T-helper 17 cell (primary cell): ENCODE measurements at places on chromosomes 12 and 14.

- H3K27me3 ChIP-seq, result no peaks in the 10 kb centered on the region
- no peak overlapping the region for H3K27ac ChIP-seq
- no peak for DNase-seq
Measured at GRCh38 chr12:31756977-31757420, 28.2 kb upstream of the AMN1 start.

DNA sequence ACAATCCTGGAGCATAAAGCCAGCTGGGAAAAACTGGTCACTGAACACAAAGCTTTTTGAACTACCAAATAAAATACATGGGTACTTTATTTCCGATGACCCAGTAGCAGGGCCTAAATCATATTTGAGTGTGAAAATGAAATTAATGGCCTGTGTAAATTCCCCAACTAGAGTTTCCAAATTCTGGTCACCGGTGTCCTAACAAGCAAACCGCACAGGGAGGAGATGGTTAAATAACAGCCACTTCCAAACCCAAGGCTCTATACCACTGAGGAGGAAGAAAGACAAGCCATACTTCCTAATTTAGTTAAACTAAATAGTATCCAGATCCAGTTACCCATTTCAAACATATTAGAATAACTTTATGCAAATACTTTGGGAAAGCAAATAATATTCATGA, 40.1 kb upstream of the DUSP6 start:
- H3K27me3 ChIP-seq, result no peaks in the 10 kb centered on the region
- H3K36me3 ChIP-seq, result peaks cover 5% of the 10 kb centered on the region
- peaks cover 15% of the 10 kb centered on the region for H3K4me1 ChIP-seq

GRCh38 chr12:39622306-39622705, 2.7 kb upstream of the ABCD2 start:
- peak overlapping the region; percentile 3 for H3K4me3 ChIP-seq
- DNase-seq, result no peak
- H3K4me1 ChIP-seq, result peaks cover 32% of the 10 kb centered on the region
- no peak overlapping the region for H3K27ac ChIP-seq
- H3K27me3 ChIP-seq, result no peaks in the 10 kb centered on the region

DNA sequence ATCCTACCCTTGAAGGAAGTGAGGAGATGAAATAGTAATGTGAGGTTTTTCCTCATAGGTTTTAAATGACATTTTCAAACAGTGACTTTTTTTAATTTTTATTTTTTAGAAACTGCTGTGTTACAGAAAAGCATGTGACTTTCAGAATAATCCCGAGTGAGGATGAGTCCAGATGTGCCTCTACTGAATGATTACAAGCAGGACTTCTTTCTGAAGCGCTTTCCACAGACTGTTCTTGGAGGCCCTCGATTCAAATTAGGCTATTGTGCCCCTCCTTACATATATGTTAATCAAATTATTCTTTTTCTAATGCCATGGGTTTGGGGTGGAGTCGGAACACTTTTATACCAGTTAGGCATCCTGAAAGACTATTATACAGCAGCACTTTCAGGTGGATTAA, 15.8 kb downstream of the PCNX4 start:
- peaks cover 18% of the 10 kb centered on the region for H3K4me1 ChIP-seq
- H3K4me3 ChIP-seq, result no peak overlapping the region
- no peak overlapping the region for H3K27ac ChIP-seq
- H3K36me3 ChIP-seq, result peaks cover 4% of the 10 kb centered on the region
- no peaks in the 10 kb centered on the region for H3K27me3 ChIP-seq

DNA sequence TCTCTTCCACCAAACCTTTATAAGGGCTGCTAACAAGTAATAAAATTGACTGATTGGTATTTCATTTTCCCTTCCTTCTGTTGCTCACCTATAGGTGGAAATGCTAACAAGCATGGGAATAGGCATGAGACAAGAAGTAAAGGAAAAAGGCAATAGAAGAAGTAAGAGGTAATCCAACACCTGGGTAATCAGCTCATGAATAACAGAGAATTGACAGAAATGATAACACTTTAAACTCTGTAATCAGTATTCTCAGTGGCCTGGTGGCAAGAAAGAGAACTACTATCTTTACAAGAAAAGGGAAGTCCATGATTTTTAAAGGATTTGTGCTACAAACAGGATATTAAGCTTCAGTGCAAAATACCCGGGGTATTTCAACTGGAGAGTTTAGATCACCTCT, 737.8 kb downstream of the RERGL start:
- no peaks in the 10 kb centered on the region for H3K36me3 ChIP-seq
- no peak overlapping the region for H3K4me3 ChIP-seq
- H3K27me3 ChIP-seq, result no peaks in the 10 kb centered on the region
- no peaks in the 10 kb centered on the region for H3K4me1 ChIP-seq
- no peak overlapping the region for H3K27ac ChIP-seq

DNA sequence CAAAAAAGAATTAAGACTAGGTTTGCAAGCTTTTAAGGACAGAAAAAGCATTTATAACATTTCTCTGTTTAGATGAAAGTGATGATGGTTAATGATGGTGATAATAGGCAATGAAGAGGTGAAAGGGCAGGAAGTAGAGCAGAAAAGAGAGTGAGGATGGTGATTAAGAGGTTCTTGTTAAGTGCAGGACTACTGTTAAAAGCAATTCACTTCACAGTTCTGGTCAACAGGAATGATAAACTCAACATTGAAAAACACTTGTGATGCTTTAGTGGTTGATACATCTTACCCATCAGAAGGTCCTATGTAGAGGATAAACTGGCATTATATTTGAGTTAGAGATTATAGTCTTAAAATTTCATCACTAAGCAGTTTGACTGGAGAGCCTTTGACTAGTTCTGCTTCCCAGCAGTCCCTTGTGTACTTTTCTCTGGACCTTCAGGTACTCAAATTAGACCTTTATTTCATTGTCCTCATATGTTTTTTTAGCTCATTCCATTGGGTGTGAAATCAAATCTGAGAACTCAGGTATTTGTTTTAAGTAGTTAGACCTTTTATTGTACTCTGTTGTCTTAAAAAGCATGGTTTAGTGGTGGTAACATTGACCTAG, 10.9 kb downstream of the RAP1B start:
- H3K4me3 ChIP-seq, result peak overlapping the region; percentile 74
- H3K4me1 ChIP-seq, result peaks cover 52% of the 10 kb centered on the region
- peak overlapping the region; percentile 90 for H3K27ac ChIP-seq
- DNase-seq, result no peak

DNA sequence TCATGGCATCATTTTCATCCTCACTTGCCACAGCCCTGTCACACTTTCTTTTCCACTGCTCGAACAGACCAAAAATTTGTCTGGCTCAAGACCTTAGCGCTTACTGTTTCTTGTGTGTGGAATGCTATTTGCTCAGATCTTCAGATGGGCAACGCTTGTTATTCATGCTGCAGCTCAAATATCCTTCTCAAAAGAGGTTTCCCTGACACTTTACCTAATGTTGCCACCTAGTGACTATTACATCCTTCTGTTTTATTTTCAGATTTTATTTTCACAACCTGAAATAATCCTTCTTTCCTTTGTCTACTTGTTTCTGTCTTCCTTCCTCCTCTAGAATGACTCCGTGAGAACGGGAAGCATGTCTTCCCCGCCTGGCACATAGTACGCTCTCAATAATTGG, 5.6 kb downstream of the FBXO33 start:
- peaks cover 5% of the 10 kb centered on the region for H3K36me3 ChIP-seq
- no peaks in the 10 kb centered on the region for H3K27me3 ChIP-seq
- no peak for DNase-seq
- peak overlapping the region; percentile 72 for H3K4me3 ChIP-seq
- peak overlapping the region; percentile 56 for H3K27ac ChIP-seq
- H3K4me1 ChIP-seq, result peaks cover 54% of the 10 kb centered on the region

GRCh38 chr12:80364056-80364455, 80.0 kb upstream of the PTPRQ start:
- no peaks in the 10 kb centered on the region for H3K27me3 ChIP-seq
- no peak overlapping the region for H3K27ac ChIP-seq
- no peaks in the 10 kb centered on the region for H3K4me1 ChIP-seq
- H3K36me3 ChIP-seq, result no peaks in the 10 kb centered on the region
- no peak for DNase-seq

DNA sequence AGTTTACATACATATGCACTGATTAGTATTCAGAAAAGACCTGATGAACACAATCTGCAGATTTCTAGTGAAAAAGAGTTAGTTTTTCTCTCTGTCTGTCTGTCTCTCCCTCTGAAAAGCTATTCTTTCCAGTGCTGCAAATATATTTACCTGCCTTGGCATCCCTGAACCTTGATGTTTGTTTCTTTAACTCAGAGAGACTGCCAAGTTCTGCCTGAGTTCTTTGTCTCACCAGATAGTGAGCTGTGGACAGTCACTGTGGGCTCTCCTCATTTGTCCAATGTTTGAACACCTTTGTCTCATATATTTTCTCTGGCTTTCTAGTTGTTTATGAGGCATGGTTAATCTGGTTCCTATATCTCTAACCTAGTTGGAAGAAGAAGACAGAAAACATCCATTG, 250.4 kb downstream of the SOX5 start:
- no peak overlapping the region for H3K27ac ChIP-seq
- no peaks in the 10 kb centered on the region for H3K36me3 ChIP-seq
- H3K4me1 ChIP-seq, result no peaks in the 10 kb centered on the region
- H3K4me3 ChIP-seq, result no peak overlapping the region
- no peaks in the 10 kb centered on the region for H3K27me3 ChIP-seq
- no peak for DNase-seq

DNA sequence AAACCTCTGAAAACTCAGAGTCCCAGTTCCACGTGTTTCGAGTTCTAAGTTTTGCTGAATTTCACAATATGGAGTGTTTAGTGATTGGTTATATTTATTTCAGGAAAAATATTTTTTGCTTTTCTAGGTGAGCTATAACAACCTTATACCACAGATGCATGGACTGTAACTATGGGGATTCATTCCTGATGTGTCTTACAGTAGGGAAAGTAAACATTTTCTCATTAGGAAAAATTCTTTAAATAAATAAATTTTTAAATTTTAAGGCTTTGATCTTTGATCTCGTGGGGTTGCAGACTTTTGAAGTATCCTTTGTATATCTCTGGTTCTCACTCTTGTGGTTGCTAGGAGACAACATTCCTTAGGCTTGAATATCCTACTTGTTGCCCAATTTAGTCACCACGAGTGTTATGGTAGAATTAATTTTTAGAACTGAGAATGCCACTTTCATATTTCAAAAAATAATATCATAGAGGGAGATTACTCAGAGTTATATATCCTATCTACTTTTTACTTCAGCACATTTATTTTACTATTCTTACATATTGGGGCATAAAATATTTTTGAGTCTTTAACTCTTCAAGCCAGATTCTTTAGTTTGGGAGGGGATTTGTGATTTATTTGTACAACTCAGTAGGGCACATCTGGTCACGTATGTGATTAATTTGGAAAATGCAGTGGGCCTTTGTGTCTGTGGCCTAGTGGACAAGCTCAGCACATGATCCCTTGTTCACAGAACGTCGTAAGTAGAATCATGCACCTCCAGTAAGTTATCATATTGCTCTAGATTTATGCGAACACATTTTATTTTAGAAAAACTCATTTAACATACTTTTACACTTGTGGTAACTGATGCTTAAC, 224.0 kb downstream of the TTC6 start:
- H3K36me3 ChIP-seq, result no peaks in the 10 kb centered on the region
- H3K4me1 ChIP-seq, result no peaks in the 10 kb centered on the region
- no peak for DNase-seq
- no peak overlapping the region for H3K4me3 ChIP-seq
- H3K27ac ChIP-seq, result no peak overlapping the region

DNA sequence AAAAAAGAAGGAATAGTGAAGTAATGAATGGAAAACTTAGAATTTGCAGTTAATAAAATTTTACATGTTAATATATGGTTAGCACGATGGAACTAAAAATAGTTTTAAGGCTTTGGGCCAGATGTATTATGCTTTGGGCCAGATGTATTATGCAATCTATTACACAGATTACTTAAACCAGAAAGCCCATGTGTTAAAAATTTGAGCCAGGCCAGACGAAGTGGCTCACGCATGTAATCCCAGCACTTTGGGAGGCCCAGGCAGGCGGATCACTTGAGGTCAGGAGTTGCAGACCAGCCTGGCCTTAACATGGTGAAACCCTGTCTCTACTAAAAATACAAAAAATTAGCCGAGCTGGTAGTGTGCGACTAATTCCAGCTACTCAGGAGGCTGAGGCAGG, 17.2 kb downstream of the IFT81 start:
- no peaks in the 10 kb centered on the region for H3K36me3 ChIP-seq
- no peak for DNase-seq
- no peak overlapping the region for H3K4me3 ChIP-seq
- H3K27me3 ChIP-seq, result no peaks in the 10 kb centered on the region
- no peaks in the 10 kb centered on the region for H3K4me1 ChIP-seq
- no peak overlapping the region for H3K27ac ChIP-seq

- peaks cover 2% of the 10 kb centered on the region for H3K4me1 ChIP-seq
- H3K27me3 ChIP-seq, result no peaks in the 10 kb centered on the region
- no peak overlapping the region for H3K4me3 ChIP-seq
Measured at GRCh38 chr14:80213602-80214001, 2.3 kb upstream of the DIO2 start.

DNA sequence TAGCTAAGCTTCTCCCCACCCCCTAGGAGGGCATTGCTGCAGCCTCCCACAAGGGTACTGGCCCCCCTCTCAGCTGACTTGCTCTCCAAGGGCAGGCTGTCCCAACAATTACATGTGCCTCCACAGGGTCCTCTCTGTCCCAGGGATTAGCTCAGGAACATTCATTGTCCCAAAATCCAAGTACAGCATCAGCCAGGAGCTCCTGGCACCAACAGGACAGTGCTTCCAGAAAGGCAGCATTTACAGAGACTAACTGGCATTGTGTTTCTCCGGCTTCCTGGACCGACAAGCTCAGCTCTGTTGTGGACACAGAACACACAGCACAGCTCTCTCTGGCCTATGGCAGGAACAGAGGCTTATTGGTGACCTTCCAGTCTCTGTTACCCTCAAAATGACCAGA, 21.7 kb downstream of the ABCD4 start:
- no peaks in the 10 kb centered on the region for H3K4me1 ChIP-seq
- H3K4me3 ChIP-seq, result no peak overlapping the region
- H3K36me3 ChIP-seq, result peaks cover 4% of the 10 kb centered on the region
- H3K27ac ChIP-seq, result no peak overlapping the region

- H3K4me3 ChIP-seq, result no peak overlapping the region
- H3K36me3 ChIP-seq, result no peaks in the 10 kb centered on the region
- no peak overlapping the region for H3K27ac ChIP-seq
- H3K27me3 ChIP-seq, result no peaks in the 10 kb centered on the region
Measured at GRCh38 chr12:75724928-75725312, 213.5 kb upstream of the KRR1 start.

DNA sequence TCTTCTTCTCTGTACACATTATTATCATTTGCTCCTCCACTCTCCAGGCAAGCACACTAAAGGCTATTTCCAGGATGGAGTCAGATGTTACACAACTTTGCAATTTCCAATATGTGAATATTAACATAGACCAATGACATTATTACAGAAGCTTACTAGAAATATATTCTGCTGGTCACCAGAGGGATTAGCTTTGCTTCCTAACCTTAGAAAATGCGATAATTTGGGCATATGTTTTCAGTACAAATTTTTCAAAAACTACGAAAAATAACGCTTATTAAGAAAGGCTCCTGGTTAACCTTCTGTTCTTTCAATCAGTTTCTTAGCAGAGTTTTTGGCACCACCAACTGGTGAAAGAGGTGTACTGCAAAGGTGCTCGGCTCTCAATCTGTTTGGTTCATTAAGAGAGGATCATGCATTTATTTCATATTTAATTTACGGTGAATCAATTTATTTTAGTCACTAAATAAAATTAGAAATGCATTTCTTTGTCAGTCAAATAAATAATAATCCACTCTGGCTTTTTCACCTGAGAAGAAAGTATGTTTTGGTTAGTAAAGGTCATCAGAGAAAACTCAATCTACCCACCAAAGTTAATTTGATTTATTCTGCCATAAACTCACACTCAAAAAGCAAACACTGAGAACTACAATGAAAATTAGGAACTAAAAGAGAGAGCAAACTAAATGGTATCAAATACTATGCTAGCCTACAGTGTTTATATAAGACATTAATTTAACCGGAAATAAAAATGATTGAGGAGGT, 39.2 kb downstream of the EFCAB11 start:
- H3K4me1 ChIP-seq, result peaks cover 6% of the 10 kb centered on the region
- peak; percentile 21 for DNase-seq
- peaks cover 41% of the 10 kb centered on the region for H3K27me3 ChIP-seq
- peaks cover 6% of the 10 kb centered on the region for H3K36me3 ChIP-seq
- H3K4me3 ChIP-seq, result no peak overlapping the region
